ENCODE measurements at places on chromosomes 5 and 9.

DNA sequence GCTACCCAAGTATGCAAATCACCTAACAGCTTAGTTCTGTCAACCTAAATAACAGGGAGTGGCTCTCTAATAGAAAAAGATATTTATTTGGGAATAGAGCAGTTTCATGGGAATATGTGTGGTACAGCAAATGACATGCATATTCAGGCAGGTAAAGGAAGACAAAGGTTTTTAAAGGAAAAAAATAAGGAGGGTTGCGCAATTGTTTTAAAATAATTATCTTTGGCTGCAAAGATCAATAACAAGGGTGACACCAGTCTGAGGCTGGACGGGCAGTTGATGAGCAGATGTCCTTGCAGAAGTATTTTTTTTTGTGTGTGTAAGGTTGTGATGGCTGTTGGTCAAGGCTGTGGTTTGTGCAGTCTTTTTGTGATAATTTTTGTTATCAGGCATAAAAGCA, 332.0 kb downstream of the ARHGEF28 start:
- DNase-seq: no peak

DNA sequence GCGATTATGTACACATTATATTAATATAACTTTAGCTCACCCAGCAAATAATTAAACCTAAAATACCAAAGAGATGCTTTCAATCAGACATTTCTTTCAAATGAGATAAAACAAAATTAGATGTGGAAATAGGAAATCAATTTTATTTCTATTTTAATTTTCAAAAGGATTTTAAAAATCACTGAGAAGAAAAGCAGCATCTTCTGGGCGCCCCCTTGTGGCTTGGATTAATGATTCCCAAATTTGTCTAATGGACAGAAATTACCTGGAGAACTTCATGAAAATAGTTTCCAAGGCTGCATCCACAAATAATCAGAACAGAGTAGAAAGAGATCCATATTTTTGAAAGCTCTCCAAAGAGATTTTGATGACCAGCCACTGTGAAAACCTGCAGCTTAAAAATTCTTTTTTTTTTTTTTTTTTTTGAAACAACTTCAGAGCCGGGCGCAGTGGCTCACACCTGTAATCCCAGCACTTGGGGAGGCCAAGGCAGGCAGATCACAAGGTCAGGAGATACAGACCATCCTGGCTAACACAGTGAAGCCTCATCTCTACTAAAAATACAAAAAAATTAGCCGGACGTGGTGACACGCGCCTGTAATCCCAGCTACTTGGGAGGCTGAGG, 50.9 kb upstream of the CEMIP2 start:
- peak; percentile 47 for DNase-seq

GRCh38 chr5:42749020-42749419, 7.6 kb upstream of the CCDC152 start:
- DNase-seq: no peak

DNA sequence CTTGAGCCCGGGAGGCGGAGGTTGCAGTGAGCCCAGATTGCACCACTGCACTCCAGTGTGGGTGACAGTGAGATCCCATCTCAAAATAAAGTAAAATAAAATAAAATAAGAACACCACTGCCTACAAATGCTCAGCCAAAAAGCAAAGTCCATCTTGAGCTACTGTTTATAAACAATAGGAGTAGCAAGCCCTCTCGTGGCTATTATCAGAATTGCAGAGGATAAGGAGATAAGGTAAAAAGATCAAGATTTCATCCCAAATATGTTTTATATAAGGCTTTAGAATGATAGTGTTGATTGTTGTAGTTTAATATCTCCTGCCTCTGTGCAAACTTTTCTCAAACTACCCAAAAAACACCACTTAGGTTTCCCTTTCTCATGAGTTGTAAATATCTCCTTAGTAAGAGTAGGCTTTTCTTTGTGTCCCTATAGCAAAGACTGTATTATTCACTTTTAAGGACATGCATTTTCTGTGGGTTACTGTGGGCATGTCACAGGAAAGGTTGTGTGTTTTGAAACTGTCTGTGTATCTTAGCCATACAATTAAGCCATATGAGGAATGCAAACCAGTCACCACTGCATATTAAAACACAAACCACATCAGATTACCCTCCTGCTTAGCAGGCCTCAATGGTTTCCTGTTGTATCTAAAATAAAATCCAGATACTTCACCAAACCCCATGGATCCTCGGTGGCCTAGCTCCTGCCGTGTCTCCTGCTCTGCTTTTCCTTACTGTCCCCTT, 31.8 kb upstream of the CKS2 start:
- peak; percentile 46 for DNase-seq

DNA sequence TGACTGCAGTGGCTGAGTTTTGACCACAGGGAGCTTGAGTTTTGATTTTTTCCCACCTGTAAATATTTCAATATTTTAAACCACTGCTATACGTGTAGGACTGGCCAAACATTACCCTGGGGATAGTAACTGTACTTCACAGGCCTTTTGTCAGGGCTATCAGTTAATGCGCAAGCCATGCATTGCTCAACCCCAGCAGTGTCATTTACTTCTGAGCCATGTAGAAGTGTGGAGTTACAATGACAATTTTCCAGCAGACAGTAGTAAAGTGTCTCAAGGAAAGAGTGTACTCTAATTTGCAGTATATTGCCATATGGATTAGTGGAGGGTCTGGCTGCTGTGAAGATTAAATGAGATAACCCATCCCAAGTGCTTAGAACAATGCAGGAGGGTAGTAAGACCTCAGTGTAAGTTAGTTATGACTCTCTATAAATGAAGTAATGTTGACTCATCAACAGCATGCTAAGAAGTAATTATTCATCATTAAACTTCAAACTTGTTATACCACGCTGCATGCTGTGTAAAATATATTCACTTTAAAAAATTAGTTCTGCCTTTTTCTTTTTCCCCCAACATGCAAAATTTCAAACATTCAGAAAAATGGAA, 489.2 kb downstream of the KDM4C start:
- DNase-seq: no peak

GRCh38 chr5:149940077-149940574, 4.5 kb downstream of the PDE6A start:
- DNase-seq: no peak

DNA sequence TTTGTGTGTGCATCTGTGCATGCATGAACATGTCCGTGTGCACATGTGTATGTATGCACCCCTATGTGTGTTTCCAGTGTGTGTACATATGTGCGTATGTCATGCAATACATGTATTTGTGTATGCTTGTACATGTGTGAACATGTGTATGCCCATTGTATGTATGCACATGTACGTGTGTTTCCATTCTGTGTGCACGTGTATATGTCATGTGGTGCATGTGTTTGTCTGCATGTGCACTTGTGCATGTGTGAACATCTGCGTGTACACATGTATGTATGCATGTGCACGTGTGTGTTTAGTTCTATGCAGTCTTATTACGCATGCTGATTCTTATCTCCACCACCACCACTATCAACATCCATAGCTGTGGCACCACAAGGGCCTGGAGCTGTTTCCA, 403.5 kb upstream of the IRX4 start:
- DNase-seq: no peak

GRCh38 chr5:125612776-125613175, 810.4 kb upstream of the GRAMD2B start:
- DNase-seq: no peak

- no peak for DNase-seq
These were observed 146.3 kb upstream of the FSTL4 start for GRCh38 chr5:133758641-133759040.

DNA sequence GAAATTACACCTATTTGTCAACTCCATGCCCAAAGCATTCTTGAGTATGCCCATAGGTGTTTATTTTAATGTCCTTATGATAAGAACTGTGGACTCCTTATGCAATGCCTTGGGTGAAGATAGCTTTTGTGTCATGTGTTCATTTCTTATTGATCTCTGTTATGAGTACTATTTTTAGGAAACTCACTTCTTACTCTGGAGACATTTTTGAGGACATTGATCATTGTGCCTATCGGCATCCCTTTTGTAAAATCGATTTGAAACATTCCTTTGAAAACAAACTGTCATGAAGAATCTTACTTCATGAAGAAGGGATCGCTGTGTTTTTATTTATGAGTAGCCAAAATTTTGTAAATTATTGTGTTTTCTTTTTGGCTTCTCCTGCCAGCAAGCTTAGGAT, 257.3 kb downstream of the NTRK2 start:
- DNase-seq: no peak

DNA sequence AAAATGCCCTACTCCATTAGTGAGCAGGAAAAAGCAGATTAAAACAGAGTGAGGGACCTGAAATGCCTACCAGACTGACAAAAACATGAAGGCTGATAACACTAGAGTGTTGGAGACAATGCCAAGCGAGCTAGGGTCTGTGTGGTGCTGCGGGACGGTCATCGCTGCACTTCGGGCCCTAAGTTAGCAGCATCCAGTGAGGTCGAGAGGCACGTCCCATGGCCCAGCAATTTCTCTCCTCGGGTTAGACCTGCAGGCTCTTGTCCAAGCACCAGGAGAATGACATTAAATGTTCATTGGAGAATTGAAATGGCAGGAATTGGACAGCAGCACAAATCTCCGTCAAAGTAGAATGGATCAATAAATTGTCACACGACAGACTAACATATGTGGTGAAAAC, 5.3 kb upstream of the CACNA1B start:
- DNase-seq: no peak

DNA sequence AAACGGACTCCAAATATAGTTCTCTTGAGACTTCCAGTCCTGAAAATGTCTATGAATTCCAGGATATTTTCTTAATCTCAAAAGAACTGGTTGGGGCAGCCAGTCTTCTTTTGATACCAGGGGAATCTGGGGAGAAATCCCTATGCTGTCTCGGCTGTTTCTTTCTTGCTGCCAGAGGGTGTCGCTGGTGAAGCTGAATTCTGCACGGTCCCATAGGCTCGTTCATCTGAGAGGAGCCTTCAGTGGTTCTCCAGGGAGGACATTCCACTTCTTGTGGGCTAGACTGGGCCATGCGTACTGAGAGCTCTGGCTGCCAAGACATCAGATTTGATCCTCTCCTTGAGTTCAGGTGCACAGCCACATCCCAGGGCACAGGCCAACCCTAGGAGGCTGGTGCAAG, 155.0 kb upstream of the CLINT1 start:
- DNase-seq: no peak

DNA sequence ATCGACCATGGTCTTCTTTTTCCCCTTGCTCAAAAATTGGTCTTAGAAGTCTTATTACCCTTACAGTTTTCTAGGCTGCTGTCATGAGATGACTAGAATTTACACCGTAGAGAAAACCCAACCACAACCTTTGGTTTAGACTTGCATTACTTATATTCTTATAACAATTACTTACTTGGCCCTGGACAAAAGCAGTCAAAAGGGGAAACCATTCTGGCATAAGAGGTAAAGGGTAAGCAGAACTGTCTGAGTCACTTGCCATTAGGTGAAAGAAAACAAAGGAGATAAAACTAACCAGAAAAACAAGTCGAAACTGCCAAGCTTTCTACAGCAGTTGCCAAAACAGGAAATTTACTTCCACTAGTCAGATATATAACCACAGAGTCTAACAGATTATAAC, 17.9 kb downstream of the TMEM245 start:
- DNase-seq: no peak

- no peak for DNase-seq
These were observed 282.0 kb downstream of the PRELID2 start for GRCh38 chr5:145553177-145553576.

DNA sequence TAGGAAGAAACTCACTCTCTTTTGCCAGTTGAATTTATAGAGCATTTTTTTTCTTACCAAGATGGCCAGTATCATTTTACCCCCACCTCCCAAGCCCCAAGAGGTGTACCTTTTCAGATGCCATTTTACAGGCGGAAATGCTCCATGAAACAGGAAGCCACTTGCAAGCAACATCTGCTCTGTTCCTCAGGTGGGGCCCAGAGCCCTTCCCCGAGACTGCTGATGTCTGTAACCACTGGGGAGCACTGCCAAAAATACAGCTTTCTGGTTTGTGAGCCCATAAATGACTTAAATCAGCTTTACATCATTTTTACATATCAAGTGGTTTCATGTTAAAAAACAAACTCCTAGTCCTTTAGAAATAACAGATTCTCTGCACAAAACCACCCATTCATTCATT, 42.9 kb upstream of the GARNL3 start:
- no peak for DNase-seq

- no peak for DNase-seq
These were observed 22.0 kb downstream of the EXOC3 start for GRCh38 chr5:464843-465590.

DNA sequence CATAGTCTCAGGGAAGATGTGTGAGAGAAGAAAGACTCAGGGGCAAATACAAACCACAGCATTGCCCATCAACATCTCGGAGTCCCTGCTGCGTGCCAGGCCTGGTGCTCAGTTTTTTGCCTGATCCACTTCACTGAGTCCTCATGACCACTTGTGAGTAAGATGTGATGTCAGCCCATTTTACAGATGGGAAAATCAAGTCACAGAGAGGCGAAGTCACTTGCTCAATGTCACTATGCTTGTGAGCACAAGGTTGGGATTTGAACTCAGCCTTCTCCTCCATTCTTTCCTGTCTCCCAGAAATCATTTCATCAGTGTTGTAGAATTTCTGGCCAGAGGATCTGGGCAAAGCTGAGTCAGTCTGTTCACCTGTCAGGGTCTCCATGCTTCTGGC, 34.6 kb upstream of the PSD2 start:
- DNase-seq: no peak

DNA sequence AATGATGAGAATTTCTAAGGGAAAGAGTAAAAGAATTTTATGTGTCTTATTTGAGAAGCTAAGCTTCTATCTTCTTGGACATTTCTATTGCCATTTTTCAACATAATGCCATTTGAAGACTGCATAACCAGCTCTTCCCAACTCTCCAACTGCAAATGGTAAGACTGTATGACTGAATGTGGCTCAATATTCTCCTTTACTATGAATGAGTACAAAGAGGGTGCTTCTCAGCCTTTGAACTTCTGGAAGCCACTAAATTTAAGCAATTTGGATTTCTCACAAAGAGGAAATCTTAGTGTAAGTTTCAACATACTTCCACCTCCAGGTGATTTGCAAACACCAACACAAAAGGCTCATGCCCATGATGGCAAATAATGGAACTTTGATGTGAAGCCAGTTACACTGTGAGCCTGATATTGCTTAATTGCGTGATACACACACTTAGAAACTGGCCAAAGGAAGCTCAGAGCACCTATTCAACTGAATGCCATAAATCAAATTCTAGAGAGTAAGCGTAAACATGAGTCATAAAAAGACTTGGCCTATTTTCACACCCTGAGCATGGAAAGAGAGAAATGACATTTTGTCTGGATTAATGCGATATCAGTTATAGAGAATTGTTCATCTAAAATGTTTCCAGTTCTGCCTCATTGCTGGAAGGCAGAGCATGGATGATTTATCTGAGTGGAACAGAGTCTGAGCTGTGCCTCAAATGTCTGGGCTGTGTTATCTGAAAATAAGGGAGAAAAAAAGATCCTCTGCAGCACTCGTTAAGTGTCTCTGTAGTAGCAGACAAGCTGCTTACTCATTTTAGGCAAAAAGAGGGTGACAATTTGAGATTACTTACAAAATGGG, 145.3 kb downstream of the PLK2 start:
- DNase-seq: no peak

GRCh38 chr5:67129768-67130167, 66.8 kb downstream of the CD180 start:
- no peak for DNase-seq
